ENCODE measurements at places on chromosomes 4 and X. TPM values are rescaled to one million over a fixed set of nuclear protein-coding genes. Genes with fewer than 3 reads are reported as not detected.

TXK gene
- total RNA-seq = 36.2 TPM

DIPK2B gene
- total RNA-seq = 19.1 TPM

- DNase-seq = no peak
These were observed 77.0 kb downstream of the TMEM47 start for GRCh38 chrX:34580069-34580468.

- DNase-seq = no peak
These were observed 307.6 kb downstream of the LDB2 start for GRCh38 chr4:16590797-16591196.

DNA sequence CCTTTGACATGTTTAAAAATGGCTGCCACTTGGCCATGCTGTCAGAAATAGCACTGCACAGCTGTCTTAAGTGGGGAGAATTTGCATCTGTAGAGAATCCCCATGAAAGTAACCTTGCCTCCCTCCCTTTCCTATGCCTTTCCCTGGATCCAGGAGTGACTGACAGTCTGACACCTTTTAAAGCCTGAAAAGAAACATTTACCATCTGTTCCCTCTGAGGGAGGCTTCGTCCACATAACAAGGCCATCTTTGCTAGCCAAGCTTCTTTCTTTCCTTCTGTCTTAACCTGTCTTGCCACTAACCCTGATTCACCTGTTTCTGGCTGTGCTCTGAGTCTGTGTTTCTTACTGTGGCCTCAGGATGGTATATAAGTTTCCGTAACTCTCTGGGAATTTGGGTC is 21.3 kb upstream of the AADAT start:
- no peak for DNase-seq

DNA sequence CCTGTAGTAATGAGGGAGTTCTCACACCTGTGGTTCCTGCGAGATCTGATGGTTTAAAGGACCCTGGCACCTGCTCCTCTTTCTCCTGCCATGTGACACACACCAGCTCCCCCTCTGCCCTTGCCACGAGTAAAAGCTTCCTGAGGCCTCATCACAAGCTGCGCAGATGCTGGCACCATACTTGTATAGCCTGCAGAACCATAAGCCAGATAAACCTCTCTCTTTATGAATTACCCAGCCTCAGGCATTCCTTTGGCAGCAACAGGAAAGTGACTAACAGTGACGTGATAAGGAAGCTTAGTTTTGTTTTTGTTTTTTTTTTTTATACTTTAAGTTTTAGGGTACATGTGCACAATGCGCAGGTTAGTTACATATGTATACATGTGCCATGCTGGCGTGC is 130.9 kb downstream of the AFAP1 start:
- no peak for DNase-seq

DNA sequence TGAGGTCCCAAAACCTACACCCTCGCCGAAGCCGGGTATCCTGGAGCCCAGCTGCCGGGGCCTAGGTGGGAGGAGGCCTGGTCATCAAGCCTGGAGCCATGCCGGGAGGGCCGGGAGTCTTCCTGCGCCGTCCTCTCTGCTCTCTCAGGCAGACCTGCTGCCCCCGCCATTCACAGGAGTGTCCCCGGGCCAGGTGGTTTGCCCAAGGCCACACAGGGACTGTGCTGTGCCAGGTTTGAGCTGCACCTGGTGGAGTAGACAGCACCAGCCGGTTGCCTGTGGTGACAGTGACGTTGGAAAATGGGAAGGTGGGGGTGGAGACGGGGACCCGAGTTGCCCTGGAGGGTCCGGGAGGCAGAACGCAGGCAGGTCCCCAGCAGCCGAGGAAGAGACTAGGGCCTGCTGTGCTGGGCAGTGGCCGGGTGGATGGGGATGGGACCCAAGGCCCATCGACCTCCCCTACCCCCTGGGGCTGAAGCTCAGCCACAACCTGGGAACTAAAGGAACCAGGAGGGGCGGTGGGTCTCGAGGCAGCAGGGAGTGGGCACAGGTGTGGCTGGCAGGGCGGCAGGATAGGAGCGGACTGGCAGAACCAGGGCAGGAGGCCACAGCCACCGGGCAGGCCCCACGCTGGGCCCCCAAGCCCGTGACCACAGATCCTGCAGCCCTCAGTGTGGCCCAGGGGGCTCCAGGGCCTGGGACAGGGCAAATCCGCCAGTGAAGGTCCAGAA is 9.5 kb downstream of the DOK7 start:
- peak; percentile 56 for DNase-seq

DNA sequence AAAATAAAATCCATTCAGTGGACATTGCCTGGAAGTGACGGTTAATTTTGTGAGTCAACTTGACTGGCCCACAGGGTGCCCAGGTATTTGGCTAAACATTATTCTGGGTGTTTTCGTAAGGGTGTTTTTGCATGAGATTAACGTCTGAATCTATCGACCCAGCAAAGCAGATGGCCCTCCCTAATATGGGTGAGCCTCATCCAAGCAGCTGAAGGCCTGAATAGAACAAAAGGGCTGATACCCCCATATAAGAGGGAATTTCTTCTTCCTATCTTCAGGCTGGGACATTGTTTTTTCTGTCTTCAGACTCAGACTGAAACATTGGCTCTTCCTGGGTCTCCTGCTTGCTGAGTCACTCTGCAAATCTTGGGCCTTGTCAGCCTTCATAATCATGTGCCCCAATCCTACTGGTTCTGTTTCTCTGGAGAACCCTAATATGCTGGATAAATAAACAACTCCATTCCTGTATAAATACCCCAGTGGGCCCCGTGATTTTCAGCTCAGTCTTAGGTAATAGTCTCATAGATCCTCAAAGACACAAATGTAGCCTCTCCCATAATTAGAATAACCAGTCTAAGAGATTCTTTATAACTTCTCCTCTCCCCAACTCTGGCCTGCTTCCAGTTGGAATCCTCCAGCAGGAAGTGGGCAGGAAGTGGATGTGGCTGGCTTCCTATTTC is 33.1 kb upstream of the DDX3X start:
- DNase-seq = no peak

- DNase-seq = no peak
These were observed 45.9 kb upstream of the GPRIN3 start for GRCh38 chr4:89353514-89353913.

DNA sequence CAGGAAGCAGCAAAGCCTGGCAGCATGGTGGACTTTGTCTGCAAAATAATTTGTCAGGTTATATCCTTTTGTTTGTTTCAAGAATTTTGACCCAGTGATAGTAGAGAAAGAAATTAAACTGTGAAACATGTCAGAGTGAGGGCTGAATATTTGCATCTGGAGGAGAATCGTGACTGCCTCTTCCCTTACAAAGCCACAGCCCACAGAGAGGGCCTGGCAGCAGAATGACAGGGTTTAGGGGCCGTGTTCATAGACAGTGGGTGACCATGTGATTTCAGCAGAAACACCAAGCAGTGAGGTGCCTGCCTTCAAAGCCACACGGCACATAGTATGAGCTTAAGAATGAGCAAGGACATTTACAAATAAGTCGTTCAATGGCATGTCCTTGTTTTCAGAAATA is 24.4 kb upstream of the PLAC8 start:
- no peak for DNase-seq

GRCh38 chr4:155047755-155048154 is 160.7 kb upstream of the NPY2R start:
- DNase-seq = no peak

DNA sequence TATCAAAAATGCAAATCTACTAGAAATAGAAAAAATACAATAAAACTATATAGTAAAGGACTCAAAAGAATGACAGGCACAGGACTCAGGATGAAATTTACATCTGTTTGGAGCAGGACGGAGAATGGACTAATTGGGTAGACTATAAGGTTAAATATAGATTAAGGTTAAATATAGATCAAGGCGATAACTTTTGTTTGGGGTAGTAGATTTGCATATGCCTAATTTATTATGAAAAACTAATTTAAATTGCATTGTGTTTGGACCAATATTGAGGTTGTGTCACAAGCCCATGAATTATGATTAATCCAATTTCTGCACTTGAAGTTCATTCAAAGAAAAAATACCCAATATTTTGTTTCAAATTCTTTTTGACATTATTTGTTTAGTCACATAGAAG is 31.0 kb downstream of the MTHFD2L start:
- no peak for DNase-seq

- peak; percentile 72 for DNase-seq
These were observed 52.6 kb downstream of the CPZ start for GRCh38 chr4:8644966-8645752.

DNA sequence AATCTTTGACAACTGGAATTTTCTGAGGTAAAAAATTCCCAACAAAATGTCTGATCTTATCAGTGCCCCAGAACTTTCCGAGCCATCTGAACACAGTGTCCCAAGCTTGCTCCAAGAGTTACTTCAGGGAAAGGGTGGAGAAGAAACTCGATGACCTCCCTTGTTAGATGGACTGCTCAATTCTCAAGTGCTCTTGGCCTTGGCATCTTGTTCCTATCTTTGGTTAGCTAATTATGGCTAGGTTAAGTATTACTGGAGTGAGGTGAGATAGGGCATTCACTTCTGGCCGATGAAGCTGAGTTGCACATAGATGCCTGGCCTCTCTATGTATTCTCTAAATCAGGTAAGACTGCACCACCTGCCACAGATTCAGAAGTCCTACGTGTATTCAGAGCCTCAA is 9.1 kb upstream of the S100G start:
- no peak for DNase-seq
